Stimulated activated CD8-positive, alpha-beta memory T cell treated with anti-CD3 and anti-CD28 coated beads, Interleukin-2, amount 100 ng/mL, for 1 hour (primary cell): ENCODE measurements at places on chromosomes 4 and X.

DNA sequence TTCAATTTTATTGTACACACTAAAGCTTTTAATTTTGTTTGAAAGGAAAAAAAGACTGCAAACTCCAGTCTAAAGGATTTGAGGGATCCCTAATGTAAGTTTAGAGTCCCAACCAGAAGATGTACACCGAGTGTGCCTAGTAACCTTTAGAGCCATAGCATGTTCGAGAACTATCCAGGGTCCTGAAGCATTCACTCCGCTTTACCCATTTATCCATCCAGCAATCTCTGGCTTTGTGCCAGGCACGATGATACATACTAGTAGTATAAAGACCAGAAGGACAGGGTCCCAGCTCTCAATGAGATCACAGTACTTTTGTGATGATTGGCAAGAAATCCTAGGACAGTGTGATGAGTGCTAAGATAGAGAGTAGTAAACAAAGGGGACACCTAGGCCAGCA, 168.7 kb downstream of the STK32B start:
- no peak for DNase-seq

DNA sequence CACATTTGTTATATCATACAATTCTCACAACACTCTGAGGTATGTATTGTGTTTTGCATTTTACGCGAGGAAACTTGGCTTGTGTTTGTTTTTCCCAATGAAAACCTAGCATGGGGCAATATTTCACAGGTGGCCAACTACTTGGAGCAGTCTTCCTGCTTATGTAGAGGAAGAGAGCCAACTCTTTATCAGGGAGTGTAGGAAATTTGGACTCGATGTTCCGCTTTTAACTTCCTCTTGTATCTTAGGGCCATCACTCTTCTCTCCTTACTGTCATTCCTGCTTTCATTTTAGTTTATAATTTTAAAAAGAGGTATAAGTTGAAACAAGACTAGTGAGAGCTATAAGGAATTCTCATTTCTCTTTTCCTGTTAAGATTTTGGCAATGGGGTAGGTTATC, 107.7 kb upstream of the RPS6KA3 start:
- DNase-seq: no peak

DNA sequence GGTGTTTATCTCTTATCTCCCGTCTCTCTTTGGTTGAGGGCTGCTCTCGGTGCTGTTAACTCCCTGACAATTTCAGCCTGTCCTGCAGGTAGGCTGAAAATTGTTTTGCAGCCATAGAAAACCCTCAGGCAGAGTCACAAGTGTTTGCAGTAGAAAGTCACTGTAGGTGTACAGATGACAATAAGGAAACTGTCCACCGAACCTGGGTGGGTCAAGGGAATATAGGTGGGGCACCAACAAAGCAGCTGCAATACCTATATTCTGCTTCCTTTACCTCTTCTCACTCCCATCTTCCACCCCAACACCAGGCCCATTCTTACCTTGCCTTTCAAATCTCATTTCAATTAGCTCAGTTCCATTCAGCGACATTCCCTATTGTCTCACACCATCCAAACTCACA, 381.8 kb downstream of the PPP1R2C start:
- DNase-seq: no peak

DNA sequence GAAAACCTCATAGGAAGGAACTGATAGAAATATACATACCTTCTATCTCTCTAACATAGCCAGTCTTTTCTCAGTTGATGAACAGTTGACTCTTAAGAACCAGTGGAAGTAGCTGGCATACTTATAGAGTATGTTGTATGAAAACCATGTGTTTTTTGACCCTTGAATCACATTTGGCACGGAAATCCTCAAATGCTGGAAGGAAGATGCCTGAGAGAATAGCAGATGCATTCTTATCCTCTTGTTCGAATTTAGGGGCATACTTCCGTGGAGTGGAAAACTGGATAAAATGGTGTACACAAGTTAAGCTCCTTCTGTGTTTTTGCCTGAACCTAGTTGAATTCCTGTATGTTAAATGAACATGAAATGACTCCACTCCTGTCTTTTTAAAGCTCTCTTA, 145.5 kb downstream of the PCDH7 start:
- no peak for DNase-seq

GRCh38 chrX:134294548-134294947, 57.6 kb downstream of the CCDC160 start:
- no peak for DNase-seq

DNA sequence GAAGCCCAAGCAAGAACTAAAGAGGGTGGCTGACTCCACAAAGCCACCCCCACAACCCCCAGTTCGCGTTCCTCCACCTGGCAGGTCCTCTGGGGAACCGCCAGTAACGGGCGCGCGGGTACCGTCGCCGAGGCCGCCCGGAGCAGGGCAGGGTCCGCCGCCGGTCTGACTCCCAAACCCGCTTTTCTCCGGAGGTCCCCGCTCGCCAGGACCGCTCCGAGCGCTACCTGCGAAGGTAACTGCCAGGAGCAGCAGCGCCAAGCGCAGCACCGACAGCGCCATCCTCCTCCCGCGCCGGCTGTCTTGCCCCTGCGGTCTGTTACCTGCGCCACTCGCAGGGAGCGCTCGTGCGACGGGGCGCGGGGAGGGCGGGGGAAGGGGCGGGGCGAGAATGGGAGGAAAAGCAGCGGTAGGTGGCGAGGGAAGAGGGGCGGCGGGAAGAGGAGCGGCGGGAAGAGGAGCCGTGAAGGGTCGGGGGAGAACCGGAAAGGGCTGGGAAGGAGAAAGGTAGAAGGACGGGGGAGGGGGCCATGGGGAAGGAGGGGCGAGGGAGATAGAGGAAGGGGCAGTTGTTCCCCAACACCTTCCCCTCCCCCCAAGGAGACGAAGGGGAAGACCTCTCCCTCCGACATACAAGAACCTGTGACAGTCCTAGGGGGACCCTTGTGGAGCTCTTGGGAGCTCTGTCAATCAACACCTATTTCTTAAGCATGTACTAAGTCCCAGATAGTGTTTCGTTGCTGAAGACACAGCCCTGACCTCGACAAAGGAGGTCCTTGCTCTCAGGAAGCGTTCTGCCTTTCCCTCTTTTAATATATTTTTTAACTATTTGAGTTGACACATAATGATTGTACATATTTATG, at the start of gene SPINK2:
Gene SPINK2 (minus strand): TSS at position 321 of the 863 bp plus-strand sequence. CDS start 39 bp downstream, at position 282.
- peak; percentile 15 for DNase-seq

- no peak for DNase-seq
Measured at GRCh38 chr4:186104114-186104889, at the start of gene FAM149A. FAM149A (plus strand) TSS chr4:186104704.

DNA sequence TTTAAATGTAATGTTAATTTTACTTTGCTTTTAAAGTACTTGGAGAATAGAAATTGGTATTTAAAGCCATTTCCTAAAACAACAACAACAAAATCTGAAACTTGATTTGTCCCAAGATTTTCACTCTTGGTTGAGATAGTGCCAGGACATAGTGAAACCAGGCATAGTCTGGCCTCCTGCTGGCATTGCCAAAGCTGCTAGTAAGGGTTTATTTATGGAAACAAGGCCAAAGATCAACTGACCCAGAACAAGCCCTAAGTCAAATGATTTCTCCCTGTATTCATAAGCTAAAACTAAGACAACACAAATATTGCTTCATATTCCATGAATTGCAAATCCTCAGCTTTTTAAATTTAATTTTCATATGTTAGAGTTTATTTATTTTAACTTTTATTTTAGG, 227.5 kb upstream of the FGF13 start:
- DNase-seq: no peak

GRCh38 chr4:126738926-126739325, 893.8 kb upstream of the INTU start:
- DNase-seq: no peak

- no peak for DNase-seq
Measured at GRCh38 chr4:6732441-6733357, 16.7 kb downstream of the BLOC1S4 start.

- peak; percentile 4 for DNase-seq
Measured at GRCh38 chrX:155997436-155997835, at the start of gene IL9R. IL9R (plus strand) TSS chrX:155997696; CDS start chrX:155997760, 64 bp downstream.

DNA sequence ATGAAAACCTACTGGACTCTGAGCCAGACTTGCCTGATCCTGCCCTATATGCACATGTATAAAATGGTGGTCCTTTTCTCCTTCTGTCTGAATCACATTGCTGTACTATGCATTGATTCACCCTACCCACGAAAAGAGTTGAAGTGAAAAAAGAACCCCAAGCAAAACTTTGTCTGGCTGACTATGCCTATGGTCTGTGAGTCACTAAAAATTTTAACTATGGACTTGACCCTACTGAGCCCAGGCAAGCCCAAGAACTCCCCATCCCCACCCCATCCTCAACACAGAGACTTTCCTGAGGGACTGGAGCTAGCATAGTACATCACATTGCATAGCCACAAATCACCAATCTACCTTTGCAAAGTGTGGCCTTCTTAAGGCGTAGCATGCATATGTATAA, 116.6 kb upstream of the TENM3 start:
- DNase-seq: no peak

- no peak for DNase-seq
Measured at GRCh38 chr4:78691971-78692821, 84.0 kb upstream of the BMP2K start.

- DNase-seq: no peak
Measured at GRCh38 chrX:150212672-150213480, 150.2 kb upstream of the MAMLD1 start.

GRCh38 chr4:163694385-163694784, 199.9 kb downstream of the TMA16 start:
- DNase-seq: no peak

GRCh38 chr4:99687120-99687519, 29.5 kb upstream of the C4orf54 start:
- DNase-seq: no peak

DNA sequence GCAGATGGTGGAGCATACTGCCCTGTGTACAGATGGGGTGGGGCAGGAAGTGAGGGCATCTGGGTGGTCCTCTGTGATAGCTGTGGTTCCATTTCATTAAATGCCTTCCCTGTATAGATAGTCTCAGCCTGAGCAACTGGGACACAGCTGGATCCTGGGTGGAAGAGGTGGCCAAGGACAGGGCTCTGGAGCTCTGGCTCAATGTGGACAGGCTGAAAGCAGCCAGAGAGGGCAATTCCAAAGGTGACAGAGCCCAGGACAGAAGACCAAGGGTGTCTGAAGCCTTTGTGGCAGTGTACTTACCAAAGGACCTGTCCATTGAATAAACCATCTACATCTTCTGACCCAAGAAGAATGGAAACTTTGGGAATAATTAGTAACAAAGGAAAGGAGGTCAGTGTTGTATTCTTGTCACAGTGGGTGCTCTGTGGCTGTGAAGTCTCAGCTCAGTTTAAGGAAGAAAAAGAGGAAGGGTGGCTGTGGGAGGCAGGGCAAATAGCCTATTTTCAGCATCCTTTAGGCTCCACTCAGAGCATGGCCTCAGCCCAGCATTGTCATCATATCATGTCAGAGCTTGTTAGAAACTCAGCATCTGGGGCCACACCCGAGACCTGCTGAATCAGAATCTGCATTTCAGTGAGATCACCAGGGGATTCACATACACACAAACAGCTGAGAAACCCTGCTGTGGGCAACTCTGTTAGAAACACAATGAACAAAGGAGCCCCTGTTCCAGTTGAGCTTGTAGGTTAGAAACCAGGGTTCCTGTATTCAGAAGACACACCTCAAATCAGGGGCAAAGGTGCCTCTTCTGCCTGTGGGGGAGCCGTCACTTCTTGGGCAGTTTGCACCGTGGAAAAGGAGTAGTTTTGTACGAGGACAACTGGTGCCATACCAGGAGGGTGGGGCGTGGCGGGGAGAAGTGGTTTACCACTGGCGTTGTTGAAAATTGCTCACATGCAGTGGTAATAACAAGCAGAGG, 168.6 kb downstream of the PTTG2 start:
- DNase-seq: peak; percentile 37

- no peak for DNase-seq
Measured at GRCh38 chrX:53281321-53281822, at the start of gene IQSEC2. IQSEC2 (minus strand) TSS chrX:53281584.

DNA sequence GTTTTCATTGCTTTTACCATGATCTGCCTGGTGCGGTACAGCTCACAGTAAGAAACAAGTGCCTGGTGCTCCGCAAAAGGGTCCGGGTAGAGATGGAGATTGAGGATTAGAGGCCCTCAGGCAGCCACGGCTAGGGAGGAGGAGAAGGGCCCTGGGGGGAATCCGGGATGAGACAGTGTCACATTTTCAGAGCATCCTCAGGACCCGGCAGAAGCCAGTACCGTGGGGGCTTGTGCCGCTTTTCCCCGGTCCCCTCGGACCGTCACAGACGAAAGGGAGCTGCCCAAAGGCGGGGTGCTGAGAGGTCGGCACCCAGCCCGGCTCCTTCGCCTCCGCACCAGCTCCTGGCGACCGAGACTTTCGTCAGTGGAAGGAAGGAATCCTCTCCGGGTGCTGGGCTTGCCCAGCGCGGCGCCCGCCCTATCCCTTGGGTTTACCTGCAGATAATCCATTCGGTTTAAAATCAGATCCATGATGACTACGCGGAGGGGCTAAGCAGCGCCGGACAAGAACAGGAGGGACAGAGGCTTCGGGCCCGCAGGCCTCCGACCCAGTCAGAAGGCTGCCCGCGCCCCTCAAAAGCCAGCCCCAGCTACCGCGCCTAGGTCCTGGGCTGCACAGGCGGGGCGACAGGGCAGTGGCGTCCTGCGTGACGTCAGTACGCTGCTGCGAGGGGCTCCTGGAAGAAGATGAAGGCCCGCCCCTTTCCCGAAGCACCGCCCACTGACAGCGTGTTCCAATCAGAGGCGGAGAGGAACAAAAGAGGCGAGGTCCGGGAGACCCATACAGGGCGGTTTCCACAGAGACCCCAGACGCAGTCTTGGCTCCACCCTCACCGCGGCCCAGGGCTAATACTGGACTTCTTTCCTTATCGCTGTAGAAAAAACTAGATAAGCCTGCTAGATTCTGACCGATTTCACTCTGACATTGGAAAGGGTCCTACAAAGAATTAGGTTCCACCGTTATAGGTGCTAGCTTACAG, at the start of gene BBS7:
Gene BBS7 (minus strand): TSS at position 634 of the 982 bp plus-strand sequence. CDS start 161 bp downstream, at position 473.
- DNase-seq: peak; percentile 92

DNA sequence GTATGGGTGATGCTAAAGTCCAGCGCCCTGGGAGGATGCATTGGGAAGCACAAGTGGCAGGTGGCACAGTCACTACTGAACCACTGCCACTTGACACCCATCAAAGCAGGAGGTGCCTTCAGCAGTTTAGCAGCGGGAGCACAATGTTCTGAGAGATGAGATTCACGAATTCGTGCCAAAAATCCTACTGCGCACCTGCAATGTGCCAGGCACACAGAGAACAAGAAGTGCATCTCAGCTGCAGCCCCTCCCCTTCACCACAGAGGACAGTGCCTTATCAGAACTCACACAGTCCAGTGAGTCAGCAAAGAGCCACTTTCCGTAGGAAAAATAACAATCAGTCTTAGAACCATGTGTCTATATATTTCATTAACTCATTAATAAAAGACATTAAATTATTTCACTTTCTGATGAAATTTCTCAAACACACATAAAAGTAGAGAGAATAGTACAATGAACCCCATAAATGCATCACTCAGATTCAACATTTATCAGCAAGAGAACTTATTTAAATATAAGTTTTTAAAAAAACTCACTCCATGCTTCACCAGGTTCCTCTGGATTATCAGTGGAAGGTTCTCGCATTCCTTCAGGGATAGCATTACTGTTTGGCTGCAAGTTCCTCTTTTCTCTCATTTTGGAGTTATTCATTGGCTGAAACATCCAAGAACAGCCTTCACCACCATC, 47.0 kb downstream of the BEND2 start:
- DNase-seq: no peak

GRCh38 chr4:5368426-5368825, 317.1 kb downstream of the STK32B start:
- DNase-seq: no peak

GRCh38 chrX:47583240-47583861, 1.1 kb downstream of the TIMP1 start:
- DNase-seq: no peak
